GM06990 (cell line): ENCODE measurements at places on chromosomes 1 and 21.

DNA sequence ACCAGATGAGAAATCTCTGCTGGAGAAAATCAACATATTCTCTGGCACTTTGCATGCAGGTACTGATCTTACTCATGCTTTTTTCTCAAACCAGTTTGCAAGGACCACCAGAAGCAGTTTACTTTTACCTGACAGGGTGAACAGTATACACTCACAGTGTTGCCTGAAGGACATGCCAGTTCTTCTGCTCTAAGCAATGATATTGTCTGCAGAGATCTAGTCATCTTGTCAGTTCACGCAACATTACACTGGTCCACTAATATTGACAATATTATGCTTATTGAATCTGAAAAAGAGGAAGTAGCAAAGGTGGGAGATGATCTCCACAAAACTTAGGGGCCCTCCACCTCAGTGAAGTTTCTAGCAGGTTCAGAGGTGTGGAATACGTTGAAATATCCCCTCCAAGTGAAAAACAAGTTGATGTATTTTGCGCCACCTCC, 3.8 kb upstream of the S100B start:
- peak; percentile 64 for DNase-seq

DNA sequence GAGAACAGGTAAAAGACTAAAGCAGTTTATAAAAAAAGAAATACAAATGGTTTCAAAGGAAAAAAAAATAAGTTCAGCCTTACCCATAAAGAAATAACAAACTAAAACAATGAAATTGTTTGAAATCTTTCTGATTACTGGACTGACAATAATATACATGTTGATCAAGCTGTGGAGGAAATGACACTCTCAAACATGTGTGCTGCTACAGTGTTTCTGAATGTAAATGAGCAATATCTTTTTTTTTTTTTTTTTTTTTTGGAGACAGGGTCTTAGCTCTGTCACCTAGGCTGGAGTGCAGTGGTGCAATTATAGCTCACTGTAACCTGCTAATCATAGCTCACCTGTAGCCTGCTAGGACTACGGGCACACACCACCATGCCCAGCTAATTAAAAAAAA, 6.5 kb downstream of the EPS15 start:
- DNase-seq: no peak

- DNase-seq: no peak
Measured at GRCh38 chr1:62385923-62386322, 50.9 kb upstream of the USP1 start.

DNA sequence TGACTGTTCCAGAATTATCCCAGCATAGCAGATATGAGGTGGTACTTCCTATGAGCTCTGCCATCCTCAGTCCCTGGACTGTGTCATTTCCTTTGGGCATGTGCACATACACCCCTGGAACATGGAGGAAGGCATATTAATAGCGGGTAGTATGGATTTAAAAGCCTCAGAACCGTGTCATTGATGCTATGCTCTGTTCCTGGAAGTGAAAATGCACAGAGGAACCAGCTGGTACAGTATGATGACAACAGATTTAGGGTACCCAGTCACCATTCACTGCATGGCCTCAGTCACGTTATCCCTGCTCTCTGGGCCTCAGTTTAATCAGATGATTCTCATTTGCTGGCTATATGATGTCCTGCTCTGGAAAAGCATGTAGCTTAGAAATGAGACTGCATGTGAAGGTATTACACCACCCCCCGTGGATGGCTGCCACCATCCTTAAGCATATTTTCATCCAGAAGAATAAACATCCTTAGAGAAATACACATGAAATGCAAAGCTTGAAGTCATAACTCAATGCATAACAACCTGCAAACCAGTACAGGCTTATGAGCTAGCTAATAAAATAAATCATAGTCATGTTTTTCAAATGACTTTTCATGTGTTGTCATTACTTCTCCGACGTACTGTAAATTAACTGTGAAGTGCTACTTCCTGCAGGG, 37.8 kb downstream of the SETD4 start:
- no peak for DNase-seq

DNA sequence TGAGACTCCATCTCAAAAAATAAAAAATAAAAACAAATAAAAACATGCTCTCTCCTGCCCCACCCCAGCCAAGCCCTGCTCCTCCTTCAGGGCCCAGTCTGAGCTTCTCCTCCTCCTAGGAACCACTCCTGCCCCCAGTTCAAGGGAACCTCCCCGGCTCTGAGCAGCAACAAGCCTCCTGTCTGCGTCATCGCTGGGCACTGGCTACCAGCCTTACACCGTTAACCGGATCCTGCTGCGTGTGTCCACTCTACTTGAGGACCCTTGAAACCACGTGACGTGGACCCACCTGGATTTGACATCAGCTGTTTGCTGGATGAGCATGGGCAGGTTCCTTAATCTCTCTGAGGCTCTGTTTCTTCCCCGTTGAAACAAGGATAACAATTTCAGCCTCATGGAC, 1.6 kb upstream of the TAS1R2 start:
- no peak for DNase-seq

DNA sequence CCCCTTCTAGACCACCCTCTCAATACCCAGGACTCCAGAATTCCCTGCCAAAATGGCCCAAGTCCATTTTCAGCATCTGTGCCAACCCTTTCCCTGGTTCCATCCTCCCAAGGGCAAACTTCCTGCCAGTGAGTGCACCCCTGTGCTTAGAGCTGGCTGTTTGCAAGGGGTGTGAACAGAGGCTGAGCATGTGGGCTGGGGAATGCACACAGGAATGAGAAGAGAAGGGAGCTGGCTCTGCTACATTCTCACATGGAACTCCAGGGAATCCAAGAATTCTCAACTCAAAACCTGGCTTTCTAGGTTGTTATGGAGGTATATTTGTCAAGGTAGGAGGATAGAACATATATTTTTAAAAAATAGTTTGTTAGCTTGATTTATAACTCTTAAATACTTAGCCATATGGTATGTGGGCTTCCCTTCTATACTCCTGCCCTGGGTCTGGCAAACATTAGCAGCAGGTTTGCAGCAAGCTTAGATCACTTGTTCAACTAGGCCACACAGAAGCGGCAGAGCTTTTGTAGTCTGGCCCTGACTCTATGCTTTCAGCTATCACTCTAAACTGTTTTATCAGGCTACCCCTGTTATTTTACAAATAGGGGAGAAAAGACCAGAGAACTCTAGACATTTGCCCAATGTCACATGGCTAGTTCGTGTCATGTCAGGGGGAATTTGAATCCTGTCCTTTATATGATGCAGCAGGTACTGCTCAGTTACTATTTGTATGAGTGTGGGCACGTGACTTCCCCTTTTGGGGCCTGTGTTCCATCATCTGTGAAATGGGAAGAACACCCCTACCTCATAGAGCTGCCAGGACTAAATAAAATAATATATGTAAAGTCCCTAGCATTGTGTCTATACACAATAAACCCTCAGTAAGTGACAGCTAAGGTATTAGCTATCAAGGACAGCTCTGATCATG, 8.1 kb upstream of the STMN1 start:
- no peak for DNase-seq
